Activated CD8-positive, alpha-beta memory T cell treated with anti-CD3 and anti-CD28 coated beads for 24 hours (primary cell): ENCODE measurements at places on chromosomes 2 and 18.

GRCh38 chr2:27134781-27135477 lies 493 bp upstream of the PREB start:
- no peak for DNase-seq

DNA sequence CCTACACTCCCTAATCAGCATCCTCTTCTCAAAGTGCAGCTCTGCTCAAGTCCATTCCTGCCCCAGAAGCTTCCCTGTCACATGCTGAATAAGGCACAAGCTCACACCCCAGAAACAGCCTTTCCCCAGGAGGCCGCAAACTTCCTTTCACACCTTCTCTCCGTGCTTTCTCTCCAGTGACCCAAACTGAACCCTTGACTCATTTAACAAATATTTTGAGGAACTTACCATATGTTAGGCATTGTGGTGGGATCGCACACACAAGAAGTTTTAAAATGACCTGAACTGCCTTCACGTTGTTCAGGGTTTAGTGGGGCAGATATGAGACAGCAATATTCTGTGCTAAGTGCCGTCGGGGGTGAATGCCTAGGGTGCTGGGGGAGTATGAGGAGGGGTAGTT lies 161.3 kb downstream of the INSIG2 start:
- DNase-seq: no peak

- DNase-seq: no peak
Observed at GRCh38 chr2:202494300-202495229, 118.4 kb downstream of the BMPR2 start.

DNA sequence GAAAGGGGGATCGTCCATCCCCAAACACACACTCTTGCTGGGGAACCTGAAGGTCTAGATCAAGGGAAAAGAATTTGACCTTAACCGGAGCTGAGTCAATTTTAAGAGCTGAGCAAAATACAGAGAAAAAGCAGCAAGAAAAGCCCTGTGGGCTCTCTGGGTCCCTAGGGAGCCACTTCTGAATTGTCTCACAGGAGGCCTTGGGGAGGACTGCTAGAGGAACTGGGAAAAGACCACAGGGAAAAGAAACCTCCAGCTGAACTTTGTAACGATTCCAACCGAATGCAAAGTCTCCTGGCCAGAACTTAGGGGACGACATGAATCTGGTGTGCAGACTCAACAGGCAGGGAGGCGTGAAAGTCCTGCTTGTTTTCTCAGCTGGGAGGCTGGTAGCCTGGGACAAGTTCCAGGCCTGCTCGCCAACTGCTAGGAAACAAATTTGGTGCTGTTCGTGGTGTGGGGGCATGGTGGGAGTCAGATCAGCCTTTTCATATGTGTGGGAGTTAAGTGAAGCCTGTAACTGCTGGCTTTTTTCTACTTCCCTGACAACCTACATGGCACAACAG lies 644.6 kb upstream of the CNTNAP5 start:
- DNase-seq: no peak

GRCh38 chr18:73577365-73577764 lies 570.3 kb downstream of the FBXO15 start:
- DNase-seq: no peak
